ENCODE measurements at places on chromosomes 2 and 18. TPM values are rescaled to one million over a fixed set of nuclear protein-coding genes. Genes with fewer than 3 reads are reported as not detected.

POTEI gene
- total RNA-seq, result not detected

DNA sequence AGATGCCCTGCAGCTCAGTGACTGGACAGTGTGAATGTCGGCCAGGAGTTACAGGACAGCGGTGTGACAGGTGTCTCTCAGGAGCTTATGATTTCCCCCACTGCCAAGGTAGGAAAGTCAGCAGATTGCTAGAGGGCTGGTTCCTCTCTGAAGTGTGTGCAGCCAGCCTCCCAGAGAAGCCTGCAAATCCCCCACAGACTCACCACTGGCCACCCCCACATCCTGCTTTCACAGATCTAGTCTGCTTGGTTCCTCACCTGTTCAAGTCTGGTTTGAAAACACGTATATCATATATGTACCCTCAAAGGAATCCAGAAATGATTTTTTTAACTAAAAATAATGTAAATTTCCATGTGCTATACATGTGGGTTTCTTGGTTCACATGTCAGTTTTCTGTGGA is 121.1 kb downstream of the LAMA3 start:
- peak; percentile 24 for DNase-seq

DNA sequence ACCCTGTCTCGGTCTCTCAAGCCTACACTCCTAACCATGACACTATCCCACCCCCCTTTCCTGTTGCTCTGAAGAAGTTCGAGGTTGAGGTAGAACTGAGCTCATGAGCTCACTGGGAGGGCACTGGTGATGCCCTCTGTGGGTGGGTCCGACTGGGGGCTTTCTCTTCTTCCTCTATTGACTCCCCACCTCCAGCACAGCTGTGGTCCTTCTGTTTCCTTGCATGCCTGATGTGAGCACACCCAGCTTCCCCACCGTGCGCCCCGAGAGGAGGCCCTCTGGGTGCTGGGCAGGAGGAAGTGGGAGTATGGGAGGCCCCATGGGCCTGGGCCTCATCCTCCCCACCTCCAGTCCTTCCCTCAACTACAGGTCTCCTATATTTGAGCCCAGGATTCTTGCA is 20.9 kb downstream of the SPEG start:
- no peak for DNase-seq

GRCh38 chr2:1787755-1788477 is 43.6 kb upstream of the PXDN start:
- DNase-seq, result no peak

DNA sequence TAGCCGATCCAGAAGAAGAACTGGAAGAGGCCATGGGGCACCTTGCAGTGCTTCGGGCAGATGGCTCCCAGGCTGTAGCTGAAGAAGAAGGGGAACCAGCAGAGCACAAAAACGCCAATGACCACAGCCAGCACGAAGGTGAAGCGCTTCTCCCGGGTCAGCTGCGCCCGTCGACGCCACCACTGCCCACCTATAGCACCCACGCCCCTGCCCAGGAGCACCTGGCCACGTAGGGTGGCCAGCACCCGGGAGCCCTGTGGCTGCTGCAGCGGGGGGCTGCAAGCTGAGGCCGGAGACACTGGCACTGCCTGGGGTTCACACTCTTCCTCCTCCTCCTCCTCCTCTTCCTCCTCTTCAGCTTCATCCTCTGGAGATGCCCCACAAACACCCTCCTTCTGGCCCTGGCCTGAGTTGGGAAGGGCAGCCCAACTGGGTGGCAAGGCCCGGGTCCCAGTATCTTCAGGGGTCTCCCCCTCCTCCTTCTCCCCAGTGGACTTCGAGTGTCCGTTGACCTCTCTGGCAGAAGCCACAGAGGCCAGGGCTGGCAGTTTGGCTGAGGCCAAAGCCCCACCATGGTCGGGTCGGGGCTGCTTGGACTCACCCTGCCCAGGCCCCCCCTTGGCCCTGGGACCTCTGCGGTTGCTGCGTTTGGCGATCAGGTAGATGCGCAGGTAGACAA is 1.3 kb downstream of the ADRA2B start:
- DNase-seq, result no peak

DNA sequence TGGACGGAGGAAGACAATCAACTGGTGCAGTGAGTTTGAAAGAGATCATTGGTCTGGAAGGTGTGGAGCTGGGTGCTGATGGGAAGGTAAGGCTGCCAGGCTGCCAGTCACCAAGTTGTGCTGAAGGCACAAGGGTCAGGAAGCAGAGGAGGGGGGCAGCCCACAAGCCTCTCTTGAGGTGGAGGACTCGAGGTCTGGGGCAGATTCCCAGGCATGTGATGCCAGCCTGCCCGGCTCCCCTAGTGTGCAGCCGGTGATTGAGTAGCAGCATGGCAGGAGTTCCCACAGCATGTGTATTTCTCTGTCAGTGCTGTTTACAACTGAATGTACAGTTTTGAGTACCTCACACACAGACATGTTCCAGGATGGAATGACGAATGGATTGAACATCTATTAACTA is 99.3 kb downstream of the CABLES1 start:
- DNase-seq, result no peak

DNA sequence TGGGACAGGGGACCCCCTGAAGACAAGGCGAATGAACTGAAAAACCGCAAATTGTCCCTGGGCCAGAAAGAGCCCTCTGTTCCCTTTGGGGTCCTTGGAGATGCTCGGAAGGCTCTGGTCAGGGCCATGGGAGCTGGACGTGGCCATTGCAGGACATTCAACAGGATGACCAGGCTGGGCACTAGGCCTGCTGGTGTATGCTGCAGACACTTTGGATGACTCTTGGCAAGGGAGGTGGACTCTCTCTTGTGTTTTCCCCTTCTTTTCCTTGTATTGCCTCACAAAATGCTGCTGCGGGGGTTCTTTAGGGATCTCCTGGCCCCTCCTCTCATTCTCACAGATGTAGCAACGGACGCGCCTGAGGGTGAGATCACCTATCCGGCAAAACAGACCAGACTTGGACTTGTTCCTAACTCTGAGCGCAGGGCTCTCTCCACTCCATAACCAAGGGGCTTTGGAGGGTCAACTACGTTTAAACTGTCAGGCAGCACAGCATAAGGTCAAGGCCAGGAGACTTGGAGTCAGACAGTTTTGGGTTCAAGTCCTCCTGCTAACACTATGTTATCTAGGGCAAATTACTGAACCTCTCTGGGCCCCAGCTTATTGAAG is 41.8 kb upstream of the SH3RF3 start:
- DNase-seq, result no peak

GRCh38 chr2:211114826-211115455 is 558.5 kb downstream of the CPS1 start:
- DNase-seq, result no peak

DNA sequence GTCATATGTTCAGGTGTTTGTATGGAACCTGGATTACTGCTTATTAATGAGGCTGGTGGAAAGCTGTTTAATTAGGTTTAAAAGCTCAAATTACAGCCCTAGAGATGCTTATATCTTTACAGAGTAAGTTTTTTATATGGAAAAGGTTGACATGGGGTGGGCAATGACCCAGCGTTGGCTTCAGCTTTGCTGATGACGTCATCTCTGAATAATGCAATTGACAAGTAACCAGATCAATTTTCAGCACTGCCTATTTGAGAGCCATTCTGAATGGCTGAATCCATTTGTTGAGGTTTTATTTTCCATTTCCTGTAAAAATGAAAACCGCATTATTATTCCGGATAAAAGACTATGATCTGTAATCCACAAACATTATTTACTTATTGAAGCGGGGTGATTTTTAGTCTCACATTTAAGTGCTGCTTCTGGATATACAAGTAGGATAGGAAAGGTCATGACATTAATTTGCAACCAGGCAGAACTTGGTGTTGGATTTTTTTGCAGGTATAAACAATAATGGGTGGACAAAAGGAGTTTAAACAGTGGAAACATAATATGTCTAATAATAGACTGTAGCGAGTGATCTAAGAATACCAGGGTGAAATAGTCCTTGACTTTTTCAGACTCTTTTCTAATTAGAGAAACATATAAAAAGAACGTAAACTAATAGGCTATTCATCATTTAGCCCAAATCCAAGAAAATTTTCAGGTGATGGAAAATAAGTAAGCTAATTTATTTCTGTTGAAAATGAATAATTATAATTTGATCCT is 2.7 kb downstream of the PPP1R1C start:
- DNase-seq, result no peak

Measured in CD8-positive, alpha-beta memory T cell (primary cell).